NCI-H2107 (cell line): ENCODE measurements at places on chromosomes 4 and X.

DNA sequence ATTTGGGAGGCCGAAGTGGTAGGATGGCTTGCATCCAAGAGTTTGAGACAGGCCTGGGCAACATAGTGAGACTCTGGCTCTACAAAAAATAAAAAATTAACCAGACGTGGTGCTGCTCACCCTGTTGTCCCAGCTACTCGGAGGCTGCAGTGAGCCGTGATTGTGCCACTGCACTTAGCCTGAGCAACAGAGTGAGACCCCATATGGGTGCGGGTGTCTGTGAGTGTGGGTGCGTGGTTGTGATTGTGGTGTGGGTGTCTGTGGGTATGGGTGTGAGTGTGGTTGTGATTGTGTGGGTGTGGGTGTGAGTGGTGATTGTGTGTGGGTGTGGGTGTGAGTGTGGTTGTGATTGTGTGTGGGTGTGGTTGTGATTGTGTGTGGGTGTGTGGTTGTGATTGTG lies 114.6 kb downstream of the UBE2K start:
- DNase-seq, result no peak

DNA sequence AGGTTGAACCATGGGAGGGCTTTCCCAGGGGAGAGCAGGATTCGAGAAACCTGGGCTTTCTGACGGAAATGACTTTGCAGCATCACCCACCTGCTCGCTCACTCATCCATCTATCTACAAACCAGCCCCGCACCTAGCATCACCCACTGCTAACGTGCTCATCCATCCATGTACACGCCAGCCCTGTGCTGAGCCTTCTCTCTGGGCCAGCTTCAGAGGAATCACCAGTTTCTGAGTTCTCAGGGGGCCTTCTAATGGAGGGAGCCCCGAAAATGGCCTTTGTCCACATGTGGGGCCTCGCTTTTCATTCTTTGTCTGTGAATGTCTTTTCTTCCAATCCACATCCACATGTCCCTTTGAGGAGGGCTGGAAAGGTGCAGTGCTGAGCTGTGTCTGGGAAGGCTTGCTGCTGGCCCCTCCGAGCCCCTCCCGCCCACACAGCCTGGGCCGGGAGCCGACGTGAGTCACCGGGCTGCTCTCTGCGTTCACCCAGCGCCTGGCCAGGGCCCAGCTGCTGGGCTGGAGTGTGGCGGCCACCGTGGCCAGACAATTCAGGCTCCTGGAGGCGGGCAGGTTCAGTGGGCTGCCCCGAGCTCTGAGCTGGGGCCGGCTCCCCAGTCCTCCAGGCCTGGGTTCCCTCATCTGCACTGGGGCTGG lies 14.7 kb downstream of the SORCS2 start:
- no peak for DNase-seq

- DNase-seq, result no peak
Measured at GRCh38 chr4:124079174-124079780, 633.3 kb downstream of the ANKRD50 start.

DNA sequence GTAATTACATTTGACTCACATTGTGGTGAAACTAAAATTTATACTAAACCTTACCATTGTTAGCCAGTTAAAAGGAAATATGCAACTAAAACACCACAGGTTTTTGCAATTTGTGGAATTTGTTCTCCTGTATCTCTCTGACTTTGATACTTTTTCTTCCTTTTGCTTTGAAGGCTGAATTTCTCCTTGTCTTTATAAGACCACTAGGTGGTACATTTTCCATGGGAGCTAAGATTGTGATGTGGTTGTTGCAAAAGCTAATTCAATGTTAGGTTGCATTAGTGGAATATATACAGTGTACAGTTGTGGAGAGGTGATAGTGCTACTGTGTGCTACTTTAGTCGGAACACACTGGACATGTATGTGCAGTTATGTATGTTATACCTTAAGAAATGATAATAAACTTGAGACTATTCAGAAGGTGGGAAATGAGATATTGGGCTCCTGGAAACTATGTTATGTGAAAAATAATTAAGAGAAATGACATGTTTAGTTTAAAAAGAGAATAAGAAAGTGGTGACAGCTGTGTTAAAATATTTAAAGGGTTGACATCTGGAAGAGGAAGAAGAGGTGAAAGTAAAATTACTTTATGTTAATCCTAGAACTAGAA lies 70.3 kb downstream of the ARL9 start:
- DNase-seq, result no peak

GRCh38 chrX:72128881-72129280 lies 2.8 kb downstream of the RTL5 start:
- no peak for DNase-seq

GRCh38 chr4:161525121-161525520 lies 638.7 kb downstream of the FSTL5 start:
- DNase-seq, result no peak

GRCh38 chr4:177041356-177041755 lies 248.6 kb upstream of the VEGFC start:
- no peak for DNase-seq

DNA sequence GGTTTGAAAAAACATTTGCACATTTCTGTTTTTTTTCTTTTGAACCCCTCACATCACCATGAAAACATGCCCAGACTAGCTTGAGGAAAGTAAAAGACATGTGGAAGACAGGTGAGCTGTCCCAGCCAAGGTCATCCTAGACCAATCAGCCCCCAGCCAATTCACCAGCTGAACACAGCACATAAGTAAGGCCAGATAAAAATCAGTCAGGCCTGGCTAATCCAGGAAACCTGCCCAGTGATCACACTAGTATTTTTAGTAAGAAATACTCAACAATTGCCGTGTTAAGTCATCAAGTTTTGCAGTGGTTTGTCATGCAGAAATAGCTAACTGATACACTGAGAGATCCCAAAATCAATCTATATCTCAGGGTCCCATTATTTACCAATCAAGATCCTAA lies 4.4 kb upstream of the SMR3A start:
- DNase-seq, result no peak

DNA sequence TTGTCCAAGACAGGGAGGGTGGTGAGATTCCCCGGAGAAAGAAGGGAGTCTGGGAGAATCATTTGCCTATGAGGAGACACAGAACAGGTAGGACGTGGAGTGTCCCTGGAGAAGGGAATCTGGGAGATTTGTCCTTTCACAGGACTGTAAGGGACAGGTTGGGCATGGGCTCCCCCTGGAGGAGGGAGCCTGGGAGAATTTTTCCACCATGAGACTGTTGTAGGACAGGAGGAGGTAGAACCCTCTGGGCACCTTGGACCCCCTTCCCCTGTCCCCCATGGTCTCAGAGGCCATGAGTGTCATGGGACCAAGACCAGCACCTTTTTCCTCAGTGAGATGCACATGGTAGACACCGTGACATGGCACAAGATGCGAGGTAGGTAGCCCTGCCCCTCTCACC lies 2.8 kb downstream of the PORCN start:
- no peak for DNase-seq

DNA sequence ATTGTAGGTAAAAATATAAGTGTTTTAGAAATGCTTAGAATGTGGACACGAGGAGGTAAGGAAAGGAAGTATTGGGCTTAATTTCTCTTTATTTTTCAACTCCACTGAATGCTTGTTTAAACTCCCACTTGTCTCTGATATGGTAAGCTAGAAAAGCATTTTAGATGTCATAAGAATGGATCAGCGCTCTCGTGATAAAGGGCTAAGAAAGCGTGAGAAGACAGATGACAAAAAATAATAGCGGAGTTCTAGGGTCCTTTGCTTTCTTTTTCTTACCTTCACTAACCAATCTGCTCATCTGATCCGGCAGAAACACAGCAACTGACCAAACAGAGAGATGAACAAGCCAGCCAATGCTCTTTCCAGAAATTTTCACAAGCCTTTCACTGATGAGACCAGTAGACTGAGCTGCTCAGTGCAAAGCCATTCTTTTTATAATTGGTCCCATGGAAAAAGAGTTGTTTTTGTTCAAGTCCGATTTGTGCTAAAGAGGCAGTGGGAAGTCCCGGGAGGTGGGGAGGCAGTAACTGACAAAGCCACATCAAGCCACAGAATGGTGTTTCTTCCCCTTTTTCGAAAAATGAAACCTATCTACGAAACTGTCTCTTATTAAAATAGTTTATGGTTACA lies at the start of gene TASL:
Gene TASL (minus strand): TSS at position 405 of the 630 bp plus-strand sequence. CDS start 17,411 bp downstream, outside the sequence.
- no peak for DNase-seq

DNA sequence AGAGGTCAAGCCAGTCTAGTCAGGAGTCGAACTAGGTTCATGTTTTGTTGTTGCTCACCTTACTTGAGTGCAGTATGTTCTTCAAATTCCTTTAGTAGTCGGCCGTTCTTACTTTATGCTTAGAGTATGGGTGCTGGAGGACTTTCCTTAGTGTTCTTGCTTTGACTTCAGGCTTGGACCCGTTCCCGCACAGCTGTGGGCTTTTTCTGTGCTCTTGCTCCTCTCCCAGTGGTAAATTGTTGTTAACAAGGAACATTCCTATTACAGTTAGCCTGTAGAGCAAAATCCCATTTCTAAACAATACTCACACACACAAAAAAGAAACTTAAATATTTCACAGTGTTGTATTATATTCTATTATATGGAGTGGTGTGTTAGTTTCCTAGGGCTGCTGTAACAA lies 113.5 kb downstream of the RAP1GDS1 start:
- no peak for DNase-seq

DNA sequence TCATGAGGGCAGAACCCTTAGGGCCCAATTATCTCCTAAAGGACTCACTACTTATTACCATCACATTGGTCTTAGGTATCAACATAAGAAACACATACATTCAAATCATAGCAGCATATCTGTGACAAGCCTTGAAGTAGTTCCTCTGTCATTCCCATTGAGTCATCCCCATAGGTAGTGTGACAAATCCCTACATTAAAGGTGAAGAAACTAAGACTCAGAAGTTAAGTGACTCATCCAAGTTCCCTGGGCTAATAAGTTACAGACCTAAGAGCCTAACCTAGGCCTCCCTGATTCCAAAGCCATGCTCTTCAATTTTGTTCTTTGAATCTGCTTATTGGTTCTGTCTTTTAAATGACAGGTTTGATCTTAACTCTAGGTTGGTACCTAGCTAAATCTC lies 58.2 kb downstream of the CD38 start:
- no peak for DNase-seq

GRCh38 chr4:107034996-107035818 lies 906 bp downstream of the DKK2 start:
- no peak for DNase-seq

GRCh38 chrX:46180258-46180687 lies 364.9 kb downstream of the ZNF674 start:
- DNase-seq, result no peak
